ENCODE measurements at places on chromosomes 12 and 14.

- no peak for DNase-seq
These were observed 84.5 kb downstream of the PLEKHG3 start for GRCh38 chr14:64788706-64789105.

- no peak for DNase-seq
These were observed 154.9 kb downstream of the MED13L start for GRCh38 chr12:116122628-116123027.

GRCh38 chr12:71455028-71455737 lies 15.6 kb downstream of the LGR5 start:
- no peak for DNase-seq

GRCh38 chr12:64232196-64232595 lies 10.1 kb upstream of the KICS2 start:
- no peak for DNase-seq

DNA sequence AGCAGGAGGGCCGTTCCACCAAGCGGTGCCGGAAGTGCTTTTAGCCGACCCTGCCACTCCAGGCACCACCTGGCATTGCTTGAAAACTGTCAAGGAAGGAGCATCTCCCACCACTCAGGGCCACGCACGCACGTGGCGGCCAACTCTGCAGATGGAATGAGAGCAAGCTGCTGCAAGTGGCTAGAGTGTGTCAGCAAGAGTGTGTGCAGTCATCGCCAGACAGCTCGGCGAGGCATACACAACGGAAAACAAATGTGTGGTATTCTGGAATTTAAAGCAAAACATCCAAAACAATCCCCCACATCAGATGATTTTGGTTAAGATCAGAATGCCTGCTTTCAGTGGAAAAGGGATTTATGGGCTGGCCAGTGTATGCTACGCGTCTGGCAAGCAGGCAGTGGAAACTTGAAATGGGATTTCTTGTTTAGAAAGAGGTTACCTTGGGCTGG lies 11.2 kb downstream of the CD9 start:
- DNase-seq, result no peak

GRCh38 chr14:76024211-76024907 lies 38.8 kb downstream of the IFT43 start:
- DNase-seq, result no peak

DNA sequence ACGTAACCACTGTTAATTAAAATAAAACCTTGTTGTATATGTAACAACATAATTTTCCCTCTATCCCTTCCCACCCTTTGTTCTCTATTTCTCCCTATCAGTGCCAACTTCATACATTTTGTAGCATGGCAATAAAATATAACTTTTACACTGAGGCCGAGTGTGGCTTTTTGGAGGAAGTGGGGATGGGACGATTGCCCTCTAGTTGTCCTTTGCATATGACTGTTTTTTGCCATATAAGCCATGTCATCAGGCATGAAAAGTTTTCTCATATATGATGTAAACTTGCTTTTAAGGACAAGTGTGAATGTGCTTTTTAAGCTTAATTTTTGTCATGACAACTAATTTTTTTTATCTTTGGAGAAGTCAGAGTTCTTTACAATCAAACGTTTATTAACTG lies 6.2 kb upstream of the CCT2 start:
- no peak for DNase-seq

- no peak for DNase-seq
These were observed 14.4 kb downstream of the CLSTN3 start for GRCh38 chr12:7144414-7145120.

GRCh38 chr12:50387487-50387886 lies 8.9 kb downstream of the FAM186A start:
- DNase-seq, result no peak

- DNase-seq, result no peak
These were observed 35.5 kb downstream of the CIT start for GRCh38 chr12:119841433-119842210.

DNA sequence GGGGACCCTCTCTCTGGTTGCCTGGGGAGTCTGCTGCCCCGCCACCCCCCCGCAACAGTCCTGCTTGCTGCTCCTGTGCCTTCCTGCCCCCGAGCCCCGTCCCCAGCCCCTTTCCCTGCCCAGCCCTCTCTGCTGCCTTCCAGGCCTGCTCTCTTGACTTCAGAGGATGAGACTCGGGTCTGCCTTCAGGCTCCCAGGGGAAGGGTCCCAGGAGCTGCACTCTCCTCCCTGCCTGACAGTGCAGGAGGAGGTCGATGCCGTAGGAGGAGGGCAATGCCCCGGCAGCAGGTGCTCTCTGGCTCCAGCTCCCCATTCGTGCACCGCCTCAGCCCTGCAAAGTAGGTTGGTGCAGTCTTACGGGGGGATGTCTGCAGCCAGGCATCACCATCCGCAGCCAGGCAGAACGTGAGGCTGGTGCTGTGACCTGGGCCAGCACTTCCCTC lies 185.1 kb upstream of the C14orf180 start:
- DNase-seq, result no peak

DNA sequence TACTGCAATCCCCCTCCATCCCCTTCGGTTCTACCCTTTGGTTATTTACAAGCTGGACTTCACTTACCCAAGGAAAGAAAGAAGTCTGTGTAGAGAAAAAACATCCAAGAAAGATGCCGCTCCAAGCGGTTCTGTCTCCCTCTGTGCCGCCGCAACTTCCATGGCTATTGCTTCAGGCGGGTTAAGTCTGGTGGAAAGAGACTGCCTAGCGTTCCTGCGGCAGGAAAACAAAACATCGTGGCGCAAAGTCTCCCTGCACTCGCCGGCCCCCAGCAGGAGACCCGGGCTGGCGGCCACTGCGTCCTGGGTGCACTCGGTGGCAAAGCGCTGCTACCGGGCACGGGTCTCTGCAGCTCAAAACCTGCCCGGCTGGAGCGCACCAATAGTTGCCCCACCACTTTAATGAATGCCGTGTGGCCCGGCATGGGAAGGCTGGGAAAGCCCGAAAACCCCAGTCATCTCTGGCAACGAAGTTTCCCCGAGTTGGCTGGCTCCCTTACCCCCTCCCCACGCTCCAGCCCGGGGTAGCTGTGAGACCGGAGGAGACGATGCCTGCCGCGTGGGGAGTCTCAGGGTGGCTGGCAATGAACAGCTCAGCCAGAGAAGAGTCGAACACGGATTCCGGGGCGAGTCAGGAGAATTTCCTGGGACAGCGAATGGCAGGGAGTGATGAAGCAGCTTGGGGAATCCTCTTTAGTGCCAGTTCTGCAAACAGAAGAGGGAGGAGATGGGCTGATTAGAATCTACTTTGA lies 3.5 kb upstream of the KCNK10 start:
- no peak for DNase-seq

DNA sequence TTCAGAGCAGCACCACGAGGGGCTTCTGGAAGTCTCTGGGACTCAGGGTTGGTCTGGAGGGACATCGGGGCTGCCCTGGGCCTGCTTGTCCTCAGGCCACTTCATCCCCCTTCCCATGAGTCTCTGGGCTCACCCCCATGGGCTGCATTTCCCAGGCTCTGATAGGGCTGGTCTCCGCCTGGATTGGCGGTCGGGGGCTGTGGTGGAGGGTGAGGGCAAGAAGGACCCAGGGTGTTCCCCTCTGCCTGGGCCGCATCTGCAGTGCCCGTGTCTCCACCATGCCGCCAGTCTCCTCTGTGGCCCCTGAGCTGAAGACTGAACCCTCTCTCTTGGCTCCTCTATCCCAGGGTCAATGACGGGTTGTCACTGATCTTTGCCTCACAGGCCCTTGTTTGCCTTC lies 242.1 kb downstream of the ADGRD1 start:
- DNase-seq, result no peak

DNA sequence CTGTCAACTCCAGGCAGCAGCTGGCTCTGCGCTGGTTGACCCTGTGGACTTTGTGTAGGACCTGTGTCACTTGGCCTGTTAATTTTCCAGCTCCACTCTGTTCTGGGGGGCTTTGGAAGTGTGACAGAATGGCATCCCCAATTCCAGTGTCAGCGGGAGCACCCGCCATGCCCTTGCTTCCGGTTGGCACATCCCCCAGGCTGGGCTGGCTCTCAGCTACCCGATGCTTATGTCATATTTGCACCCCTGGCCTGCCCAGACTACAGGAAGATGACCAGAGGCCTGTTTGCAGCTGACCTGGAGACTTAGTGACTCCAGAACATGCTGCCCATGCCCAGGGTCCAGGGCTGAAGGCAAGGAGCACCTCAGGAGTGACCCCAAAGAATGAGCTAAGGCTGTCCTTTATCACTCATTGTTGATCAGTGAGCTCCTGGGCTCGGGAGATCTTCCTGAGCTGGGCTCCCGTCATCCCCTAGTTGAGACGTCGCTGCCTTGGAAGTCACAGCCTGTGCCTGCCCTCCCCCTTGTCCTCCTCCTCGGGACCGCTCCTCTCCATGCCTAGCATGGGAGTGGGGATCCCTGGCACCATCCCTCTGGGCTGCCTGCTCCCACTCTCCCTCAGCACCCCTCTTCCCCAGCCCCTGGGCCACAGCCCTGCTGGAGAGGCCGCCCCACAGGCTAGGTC lies 163.4 kb upstream of the RTL1 start:
- no peak for DNase-seq

- no peak for DNase-seq
These were observed 842.3 kb downstream of the SLC6A15 start for GRCh38 chr12:84070292-84070691.

DNA sequence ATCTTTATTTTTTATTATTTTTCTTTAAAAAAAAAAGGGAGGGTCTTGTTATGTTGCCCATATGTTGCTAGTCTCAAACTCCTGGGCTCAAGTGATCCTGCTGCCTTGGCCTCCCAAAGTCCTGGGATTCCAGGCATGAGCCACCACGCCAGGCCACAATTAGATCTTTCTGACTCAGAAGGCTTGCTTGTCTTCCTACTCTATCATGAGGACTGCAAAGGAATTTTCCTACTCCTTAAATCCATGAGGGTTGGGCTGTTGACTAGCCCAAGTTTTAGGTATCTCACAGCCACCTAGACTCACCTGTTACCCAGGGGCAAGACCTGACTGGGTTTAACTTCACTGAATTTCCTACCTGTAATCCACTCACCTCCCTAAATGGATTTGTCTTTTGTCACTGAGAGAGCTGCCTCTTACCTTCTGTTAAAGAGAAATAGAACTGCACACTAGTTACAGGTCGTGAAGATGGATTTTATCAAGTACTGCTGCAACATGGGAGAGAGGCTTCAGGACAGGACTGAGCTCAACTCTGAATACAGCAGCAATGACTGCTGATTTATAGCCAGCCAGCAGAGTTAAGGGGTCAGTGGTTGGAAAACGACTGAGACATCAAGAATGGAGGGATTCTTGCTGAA lies 72.3 kb downstream of the B4GALNT3 start:
- no peak for DNase-seq

- no peak for DNase-seq
These were observed 84.6 kb downstream of the GARIN6 start for GRCh38 chr12:99732131-99732530.

GRCh38 chr12:62305778-62306177 lies 45.6 kb downstream of the USP15 start:
- DNase-seq, result no peak

GRCh38 chr14:104436741-104437701 lies 142.5 kb upstream of the C14orf180 start:
- DNase-seq, result no peak

GRCh38 chr14:55589171-55589570 lies 9.2 kb downstream of the KTN1 start:
- no peak for DNase-seq

DNA sequence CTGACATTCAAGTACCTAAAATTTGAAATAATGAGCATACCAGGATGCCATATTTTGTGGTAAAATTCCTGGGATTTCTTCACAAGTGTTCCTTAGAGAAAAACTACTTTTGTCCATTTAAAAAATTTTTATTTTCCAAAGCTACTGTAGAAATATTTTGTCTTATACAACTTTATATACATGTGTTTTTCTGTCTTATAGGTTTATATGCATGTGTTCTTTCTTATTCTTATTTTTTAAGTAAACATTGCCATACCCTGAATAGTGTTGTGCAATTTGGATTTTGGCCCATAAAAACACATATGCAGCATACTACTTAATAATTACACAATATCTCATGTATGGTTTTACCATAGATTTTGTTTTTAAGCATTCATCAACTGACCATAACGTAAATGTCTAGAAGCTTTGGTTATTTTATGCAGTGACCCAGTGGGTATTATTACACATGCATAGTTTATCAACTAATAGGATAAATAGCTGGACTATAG lies 1107.4 kb upstream of the SEL1L start:
- DNase-seq, result no peak

GRCh38 chr14:72588521-72588920 lies 305.4 kb downstream of the DPF3 start:
- DNase-seq, result no peak

DNA sequence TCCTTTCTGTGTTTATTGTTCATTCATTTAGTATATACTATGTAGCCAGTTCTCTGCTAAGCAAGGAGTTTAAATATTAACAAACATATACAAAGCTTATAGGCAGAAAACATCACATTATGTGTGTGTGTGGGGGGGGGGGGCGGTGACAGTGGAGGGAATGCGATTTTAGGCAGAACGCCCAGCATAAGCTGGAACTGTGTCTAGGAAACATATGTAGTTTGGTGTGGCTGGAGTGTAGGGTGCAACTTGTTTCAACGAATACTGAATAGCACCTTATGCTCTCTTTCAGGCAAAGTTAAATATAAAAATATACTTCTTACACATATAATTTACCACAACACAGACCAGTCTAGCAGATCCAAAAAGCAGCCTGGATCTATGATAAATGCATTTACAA lies 980.6 kb downstream of the SLC6A15 start:
- DNase-seq, result no peak

DNA sequence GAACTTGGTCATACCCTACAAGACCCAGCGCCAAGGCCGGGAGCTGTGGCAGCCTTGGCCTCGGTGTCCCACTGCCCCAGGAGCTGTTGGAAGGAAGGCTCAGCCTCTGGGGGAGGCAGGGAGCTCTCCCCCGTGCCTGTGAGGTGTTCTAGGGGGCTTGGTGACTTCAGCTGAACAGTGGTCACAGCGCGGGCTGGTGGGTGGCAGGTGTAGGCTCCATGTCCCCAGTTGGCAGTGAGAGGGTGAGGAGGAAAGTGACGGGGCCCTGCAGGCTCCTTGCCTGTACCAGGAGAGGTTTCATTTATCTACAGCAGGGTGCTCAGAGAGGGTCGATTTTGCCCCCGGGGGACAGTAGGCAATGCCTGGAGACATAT lies 47.5 kb downstream of the DLK1 start:
- DNase-seq, result no peak

- peak; percentile 22 for DNase-seq
These were observed 15.2 kb downstream of the RASSF3 start for GRCh38 chr12:64625243-64626077.

- no peak for DNase-seq
These were observed 820.7 kb upstream of the FBXO33 start for GRCh38 chr14:40252817-40253447.

DNA sequence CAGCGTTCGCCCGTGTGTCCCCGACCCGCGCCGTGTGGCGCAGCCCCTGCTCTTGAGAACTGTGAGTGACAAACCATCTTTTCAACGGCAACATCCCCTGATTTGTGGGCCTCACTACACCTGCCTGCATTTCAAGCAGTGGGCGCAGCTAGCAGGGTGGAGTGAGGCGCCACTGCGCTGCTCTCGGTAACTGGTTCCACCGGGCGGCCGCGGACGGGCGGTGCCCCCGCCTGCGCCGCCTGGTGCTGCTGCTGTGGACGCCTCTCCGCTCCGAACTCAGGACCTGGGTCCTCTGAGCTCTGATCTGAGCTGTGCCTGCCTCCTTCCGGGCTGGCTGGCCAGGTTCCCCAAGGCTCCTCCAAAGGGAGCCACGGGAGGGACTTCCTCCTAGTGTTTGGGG lies 5.9 kb upstream of the DEGS2 start:
- no peak for DNase-seq
